DND-41 (cell line): ENCODE measurements at places on chromosomes 6 and 20.
A peak's percentile ranks its signal among the peaks of the same experiment; 100 is the strongest.

DNA sequence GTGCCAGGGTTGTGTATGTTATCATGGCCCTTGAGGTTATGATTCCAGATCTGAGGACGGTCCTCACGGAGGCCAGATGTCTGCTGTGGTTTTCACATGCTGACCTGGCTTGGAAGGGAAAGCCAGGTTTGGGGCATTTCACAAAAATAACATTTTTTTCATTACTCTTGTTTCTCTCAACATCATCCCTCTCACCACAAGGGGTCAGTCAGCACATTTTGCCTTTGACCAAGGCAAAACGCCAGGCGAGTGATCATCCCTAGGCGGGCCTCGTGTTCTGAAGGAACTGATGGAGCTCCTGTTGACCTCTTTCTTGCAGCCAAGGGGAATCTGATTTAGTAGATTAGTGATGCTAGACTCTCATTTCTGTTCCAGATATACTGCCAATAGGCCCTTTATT, 133.5 kb downstream of the TBC1D7 start:
- no peaks in the 10 kb centered on the region for H3K4me1 ChIP-seq
- H3K27me3 ChIP-seq = peaks cover 20% of the 10 kb centered on the region
- peak; percentile 6 for DNase-seq
- no peak overlapping the region for H3K4me3 ChIP-seq
- no peak overlapping the region for H3K27ac ChIP-seq

DNA sequence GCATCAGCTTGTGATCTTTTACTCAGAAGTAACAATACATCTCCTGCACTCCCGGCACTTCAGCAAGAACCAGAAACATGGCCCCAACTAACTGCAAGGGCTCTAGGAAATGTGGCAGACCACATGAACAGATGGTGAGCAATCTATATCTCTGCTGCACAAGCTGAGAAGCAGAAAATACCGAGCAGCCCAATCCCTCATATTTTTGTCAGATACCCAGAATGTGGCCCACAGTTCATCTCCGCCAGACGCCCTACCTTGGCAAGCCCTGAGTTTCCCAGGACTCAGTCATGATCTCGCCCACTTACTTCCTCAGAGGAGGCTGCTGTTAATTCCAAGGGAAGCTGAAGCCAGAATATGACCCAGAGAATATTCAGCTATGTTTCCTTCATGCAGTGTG, 63.1 kb upstream of the PHACTR1 start:
- no peaks in the 10 kb centered on the region for H3K27me3 ChIP-seq
- peaks cover 14% of the 10 kb centered on the region for H3K4me1 ChIP-seq
- no peak overlapping the region for H3K4me3 ChIP-seq
- no peaks in the 10 kb centered on the region for H3K36me3 ChIP-seq
- H3K27ac ChIP-seq = no peak overlapping the region
- no peak for DNase-seq

DNA sequence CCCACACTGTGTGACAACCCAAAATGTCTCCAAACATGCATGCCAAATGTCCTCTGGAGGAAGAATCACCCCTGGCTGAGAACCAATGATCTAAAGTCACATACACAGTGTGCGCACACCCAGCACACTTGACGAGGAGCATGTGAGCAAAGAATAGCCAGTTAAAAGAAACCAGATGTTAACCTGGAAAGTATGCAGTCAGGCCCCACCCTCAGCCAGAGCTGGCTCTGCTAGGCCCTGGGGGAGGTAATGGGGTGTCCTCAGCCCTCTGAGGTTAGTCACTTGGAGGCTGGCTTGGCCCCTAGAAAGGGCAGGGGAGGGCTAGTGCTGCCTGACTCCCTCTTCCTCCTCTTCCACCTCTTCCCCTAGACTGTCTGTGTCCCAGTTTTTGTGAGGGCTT, 15.2 kb upstream of the GUCA1A start:
- no peak overlapping the region for H3K27ac ChIP-seq
- no peaks in the 10 kb centered on the region for H3K36me3 ChIP-seq
- peaks cover 23% of the 10 kb centered on the region for H3K27me3 ChIP-seq
- no peak for DNase-seq

DNA sequence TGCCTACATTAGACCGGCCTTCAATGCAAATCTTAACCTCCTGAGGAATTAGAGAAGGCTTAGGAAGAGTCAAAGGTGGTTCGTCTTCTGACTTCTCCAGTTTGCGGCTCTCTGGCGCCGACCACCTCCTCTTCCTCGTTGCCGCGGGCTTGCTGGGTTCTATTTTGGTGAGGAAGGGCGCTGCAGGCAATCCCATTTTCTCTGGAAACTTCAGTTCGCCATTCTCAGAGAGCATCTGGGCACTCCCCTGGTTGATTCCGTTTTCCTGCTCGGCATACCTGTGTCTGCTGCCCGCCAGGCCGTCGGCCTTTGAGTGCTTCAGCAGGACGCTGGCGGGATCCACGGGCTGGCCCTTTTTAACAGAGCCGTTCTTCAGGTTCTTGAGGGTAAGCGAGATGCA, 67.9 kb downstream of the GMPR start:
- no peaks in the 10 kb centered on the region for H3K4me1 ChIP-seq
- H3K27me3 ChIP-seq = no peaks in the 10 kb centered on the region
- H3K27ac ChIP-seq = no peak overlapping the region
- H3K36me3 ChIP-seq = no peaks in the 10 kb centered on the region

- DNase-seq = no peak
- no peaks in the 10 kb centered on the region for H3K4me1 ChIP-seq
- peaks cover 10% of the 10 kb centered on the region for H3K27me3 ChIP-seq
- H3K27ac ChIP-seq = no peak overlapping the region
- H3K4me3 ChIP-seq = no peak overlapping the region
Measured at GRCh38 chr6:28488916-28489365, 26.7 kb downstream of the GPX6 start.

GRCh38 chr6:81906709-81907204, 154.3 kb upstream of the TENT5A start:
- DNase-seq = no peak
- H3K27me3 ChIP-seq = no peaks in the 10 kb centered on the region
- no peak overlapping the region for H3K4me3 ChIP-seq
- no peak overlapping the region for H3K27ac ChIP-seq
- no peaks in the 10 kb centered on the region for H3K36me3 ChIP-seq
